ENCODE measurements at places on chromosomes 4 and X. TPM values are rescaled to one million over a fixed set of nuclear protein-coding genes. Genes with fewer than 3 reads are reported as not detected.

- no peaks in the 10 kb centered on the region for H3K36me3 ChIP-seq
- peak within 1 kb of the TSS; percentile 95 for H3K27ac ChIP-seq
- peak; percentile 92 for DNase-seq
- peak within 1 kb of the TSS; percentile 60 for H3K4me3 ChIP-seq
Measured at GRCh38 chrX:40735325-40736169, at the start of gene MED14. TSS of gene MED14 (minus strand) at chrX:40735542. CDS start at chrX:40735412, 130 bp downstream.

GRCh38 chr4:39233114-39233513, 50.8 kb downstream of the WDR19 start:
- H3K27ac ChIP-seq: no peak overlapping the region
- DNase-seq: no peak
- no peaks in the 10 kb centered on the region for H3K27me3 ChIP-seq
- H3K4me3 ChIP-seq: no peak overlapping the region
- peaks cover 36% of the 10 kb centered on the region for H3K36me3 ChIP-seq
- H3K4me1 ChIP-seq: no peaks in the 10 kb centered on the region

- H3K27ac ChIP-seq: no peak overlapping the region
- H3K4me1 ChIP-seq: no peaks in the 10 kb centered on the region
- H3K36me3 ChIP-seq: no peaks in the 10 kb centered on the region
- H3K4me3 ChIP-seq: no peak overlapping the region
Measured at GRCh38 chr4:151721466-151721865, 39.3 kb downstream of the GATB start.

GRCh38 chrX:123973921-123974320, 12.4 kb downstream of the STAG2 start:
- H3K27me3 ChIP-seq: no peaks in the 10 kb centered on the region
- H3K27ac ChIP-seq: no peak overlapping the region
- peaks cover 18% of the 10 kb centered on the region for H3K4me1 ChIP-seq
- no peak for DNase-seq

The VCX3B gene
- total RNA-seq: not detected

The SLC25A31 gene
- not detected for total RNA-seq

GRCh38 chrX:30779453-30780030, 109.5 kb downstream of the TAB3 start:
- H3K27me3 ChIP-seq: no peaks in the 10 kb centered on the region
- no peaks in the 10 kb centered on the region for H3K36me3 ChIP-seq
- H3K4me1 ChIP-seq: no peaks in the 10 kb centered on the region
